Mesenchymal stem cell (in vitro differentiated cells and primary cell): ENCODE measurements at places on chromosomes 6 and 20.

DNA sequence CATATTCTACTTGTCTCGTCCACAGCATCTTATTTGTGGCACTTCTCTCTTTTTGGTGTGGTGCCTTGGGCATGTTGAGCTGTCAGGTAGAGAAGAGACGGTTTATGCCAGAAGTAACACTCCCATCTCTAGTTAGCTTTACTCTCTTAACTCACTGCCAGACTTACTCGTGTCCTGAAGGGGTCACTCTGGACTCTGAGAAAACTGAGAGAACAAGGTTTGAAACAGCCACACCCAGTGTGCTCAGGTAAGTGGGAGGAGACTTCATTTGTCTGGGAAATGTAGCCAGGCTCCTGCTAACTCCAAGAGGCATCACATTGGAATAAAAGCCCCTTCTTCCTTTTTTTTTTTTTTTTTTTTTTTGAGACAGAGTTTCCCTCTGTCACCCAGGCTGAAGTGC is 360.8 kb downstream of the QKI start:
- no peak for DNase-seq

GRCh38 chr6:117168296-117169063 is 96.9 kb upstream of the VGLL2 start:
- peak; percentile 1 for DNase-seq

DNA sequence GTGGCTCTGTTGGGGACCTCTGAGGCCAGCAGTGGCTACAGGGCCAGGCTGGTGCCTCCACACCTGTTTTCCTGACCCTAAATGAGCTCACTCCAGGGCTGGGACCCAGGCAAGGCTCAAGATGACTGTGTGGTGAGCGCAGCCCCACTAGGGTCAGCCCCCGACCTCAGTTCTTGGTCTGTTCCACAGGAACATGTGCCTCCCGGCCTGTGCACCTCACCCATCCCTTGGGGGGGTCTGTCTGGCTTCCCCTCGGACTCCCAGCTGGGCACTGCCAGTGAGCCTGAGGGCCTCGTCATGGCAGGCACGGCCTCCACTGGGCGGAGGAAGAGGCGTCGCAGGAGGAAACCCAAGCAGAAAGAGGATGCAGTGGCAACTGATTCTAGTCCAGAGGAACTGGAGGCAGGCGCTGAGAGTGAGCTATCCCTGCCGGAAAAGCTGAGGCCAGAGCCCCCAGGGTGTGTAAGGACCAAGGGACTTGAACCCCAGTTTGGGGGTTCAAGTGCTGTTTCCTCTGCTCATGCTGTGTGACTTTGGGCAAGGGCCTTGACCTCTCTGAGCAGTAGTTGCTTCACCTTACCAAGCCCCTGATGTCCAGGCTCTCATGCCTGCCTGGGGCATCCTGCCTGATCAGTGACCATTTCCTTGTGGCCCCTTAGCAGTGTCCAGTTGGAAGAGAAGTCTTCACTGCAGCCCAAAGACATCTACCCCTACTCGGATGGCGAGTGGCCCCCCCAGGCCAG is 8.0 kb downstream of the LPIN3 start:
- no peak for DNase-seq

- DNase-seq: no peak
These were observed 38.9 kb upstream of the CD2AP start for GRCh38 chr6:47438481-47439347.
